CD4-positive, alpha-beta T cell (primary cell): ENCODE measurements at places on chromosomes 4 and X. TPM values are rescaled to one million over a fixed set of nuclear protein-coding genes. Genes with fewer than 3 reads are reported as not detected.

The DGKK gene
- not detected for total RNA-seq

DNA sequence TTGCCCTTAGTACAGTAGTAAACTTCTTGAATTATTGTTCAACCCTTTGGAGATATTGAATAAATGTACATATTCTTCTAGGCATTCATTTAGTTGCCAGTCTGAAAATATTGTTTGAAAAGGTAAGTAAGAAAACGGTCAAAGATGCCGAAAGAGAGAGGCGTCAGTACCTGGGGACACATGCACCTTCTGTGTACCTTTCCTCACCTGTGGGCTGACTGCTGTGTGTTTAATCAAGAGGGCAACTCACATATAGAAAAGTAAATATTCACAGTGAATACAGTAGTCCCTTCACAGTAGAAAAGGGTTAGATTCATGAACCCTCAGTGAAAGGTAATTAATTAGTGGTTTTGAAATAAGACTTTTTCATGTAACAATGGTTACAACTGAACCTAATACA lies 6.9 kb downstream of the ANXA10 start:
- DNase-seq = no peak

GRCh38 chr4:134780244-134780643 lies 578.7 kb upstream of the PABPC4L start:
- DNase-seq = no peak

GRCh38 chr4:128552586-128552907 lies 257.0 kb upstream of the JADE1 start:
- DNase-seq = no peak

The PPID gene
- 10.8 TPM for total RNA-seq

GRCh38 chr4:162782096-162782777 lies 384.5 kb downstream of the NAF1 start:
- no peak for DNase-seq

- no peak for DNase-seq
Observed at GRCh38 chr4:80171656-80172055, 25.6 kb upstream of the PRDM8 start.

- DNase-seq = no peak
Observed at GRCh38 chr4:185323606-185324005, 72.1 kb downstream of the LRP2BP start.

The CYSLTR1 gene
- total RNA-seq = 7.4 TPM

The NR0B1 gene
- total RNA-seq = not detected

- DNase-seq = peak; percentile 96
Observed at GRCh38 chr4:75630174-75630936, at the start of gene CDKL2. CDKL2 (minus strand) TSS chr4:75630528; CDS start chr4:75625988, 4,540 bp downstream.

DNA sequence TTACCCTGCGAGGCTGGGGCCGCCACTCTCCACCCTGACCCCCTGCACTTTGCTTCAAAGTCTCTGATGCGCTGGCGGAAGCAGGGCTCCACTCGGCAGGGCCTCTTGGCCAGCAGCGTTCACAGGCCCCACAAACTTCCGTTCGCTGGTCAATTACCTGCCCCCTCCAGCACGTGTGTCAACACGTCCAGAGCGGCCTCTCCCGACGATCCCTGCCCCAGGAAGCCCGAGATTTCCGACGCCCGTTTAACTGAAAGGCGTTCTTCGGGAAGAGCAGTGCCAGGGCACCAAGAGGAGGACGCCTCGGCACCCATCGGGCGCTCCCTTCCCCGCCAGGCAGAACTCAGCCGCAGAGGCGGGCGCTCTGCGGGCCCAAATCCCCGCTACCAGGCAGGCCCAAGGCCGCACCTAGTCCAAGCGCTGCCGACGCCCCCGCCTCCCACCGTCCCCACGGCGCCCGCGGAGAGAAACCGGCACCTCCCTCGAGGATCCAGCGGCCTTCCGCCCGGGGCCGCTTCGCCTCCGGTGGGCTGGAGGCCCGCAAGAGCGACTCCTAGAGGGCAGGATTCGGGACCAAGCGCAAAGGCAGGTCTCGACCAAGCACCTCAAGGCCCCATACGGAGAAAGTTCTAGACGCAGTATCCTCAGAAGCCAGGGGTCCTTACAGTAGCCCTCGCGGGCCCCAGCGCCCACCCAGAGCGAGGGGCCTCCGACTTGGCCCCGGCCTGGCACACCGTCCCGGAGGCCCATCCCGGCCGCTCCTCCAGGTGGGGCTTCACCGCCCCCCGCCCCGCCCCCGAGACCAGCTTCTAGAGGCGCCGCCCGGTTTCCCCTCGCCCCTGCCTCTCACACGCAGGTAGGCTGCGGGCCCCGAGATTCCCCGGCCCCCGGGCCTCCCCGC lies 586 bp downstream of the BCAP31 start:
- peak; percentile 42 for DNase-seq

DNA sequence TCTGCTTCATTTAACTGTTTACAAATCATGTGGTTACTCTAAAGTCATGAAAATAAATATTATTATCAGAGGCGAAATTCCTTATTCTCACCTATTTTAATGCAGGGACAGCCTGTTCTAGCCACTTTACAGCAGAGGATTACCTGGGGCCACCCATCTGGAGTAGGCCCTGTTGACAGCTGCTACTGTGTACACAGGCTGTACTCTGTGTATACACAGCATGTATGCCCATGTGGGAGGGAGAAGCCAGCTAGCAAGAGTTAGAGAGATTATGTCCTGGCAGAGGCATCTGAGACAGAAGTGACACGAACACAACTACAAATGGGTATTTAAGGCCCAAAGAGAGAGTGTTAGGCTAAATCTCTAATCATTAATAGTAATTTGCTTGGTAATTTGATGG lies 62.1 kb downstream of the GPRIN3 start:
- DNase-seq = no peak

GRCh38 chr4:122783301-122784215 lies 43.1 kb upstream of the FGF2 start:
- DNase-seq = no peak

The CHRNA9 gene
- total RNA-seq = not detected

DNA sequence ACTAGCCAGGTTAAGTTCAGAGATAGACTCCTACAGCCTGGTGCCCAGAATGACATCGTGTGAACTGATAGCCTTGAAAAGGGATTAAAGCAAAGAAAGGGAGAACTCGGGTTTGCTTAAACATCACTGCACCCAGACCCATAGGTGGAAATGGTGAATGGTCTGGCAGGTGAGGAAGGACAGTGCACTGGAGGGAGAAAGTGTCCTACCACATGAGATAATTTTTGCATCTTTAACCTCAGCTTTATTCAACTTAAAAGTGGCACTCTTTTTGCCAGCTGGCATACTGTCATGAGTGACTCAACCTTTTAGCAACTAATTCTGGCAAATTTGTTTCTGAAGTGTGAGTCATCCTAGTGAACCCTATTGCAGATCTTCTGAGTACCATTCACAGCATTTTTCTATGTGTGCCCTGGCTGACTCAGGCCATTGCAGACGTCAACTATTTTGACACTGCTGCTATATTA lies 53.0 kb upstream of the DAPP1 start:
- no peak for DNase-seq

DNA sequence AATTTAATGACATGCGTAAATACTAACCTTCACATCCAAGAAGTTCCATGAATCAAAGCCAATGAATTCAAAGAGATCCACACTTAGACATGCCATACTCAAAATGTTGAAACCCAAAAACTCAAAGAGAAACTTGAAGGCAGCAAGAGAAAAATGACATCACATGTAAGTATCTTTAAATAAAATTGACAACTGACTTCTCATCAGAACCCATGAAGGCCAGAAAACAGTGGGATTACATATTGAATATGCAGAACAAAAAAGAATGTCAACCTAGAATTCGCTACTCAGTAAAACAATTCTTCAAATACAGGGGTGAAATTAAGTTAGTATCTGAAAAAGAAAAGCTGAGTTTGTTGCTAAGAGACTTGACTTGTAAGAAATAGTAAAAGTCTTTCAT lies 953.9 kb upstream of the HS3ST1 start:
- no peak for DNase-seq

- no peak for DNase-seq
Observed at GRCh38 chr4:139969635-139970266, 184.2 kb downstream of the MAML3 start.

- DNase-seq = no peak
Observed at GRCh38 chr4:98586962-98587354, 71.5 kb downstream of the TSPAN5 start.

GRCh38 chr4:148674876-148675275 lies 232.7 kb upstream of the NR3C2 start:
- no peak for DNase-seq

The PSMD10 gene
- 18.6 TPM for total RNA-seq

DNA sequence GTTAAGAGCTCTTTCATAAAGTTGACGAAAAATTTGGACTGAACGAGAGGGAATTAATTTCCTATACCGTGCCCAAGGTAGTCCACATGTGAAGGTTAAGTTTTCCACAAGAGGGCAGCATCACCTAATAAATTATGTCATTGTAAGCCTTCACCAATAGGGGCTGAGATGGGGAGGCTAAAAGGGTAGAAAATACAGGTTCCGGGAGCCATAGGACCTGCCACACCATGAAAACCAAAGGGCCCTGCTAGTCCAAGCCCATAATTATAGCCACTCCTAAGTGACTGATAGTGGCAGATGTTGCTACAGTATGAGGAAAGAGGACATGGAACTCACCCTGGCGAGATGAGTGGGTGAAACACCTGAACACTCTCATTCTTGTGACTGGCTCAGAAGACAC lies 122.2 kb downstream of the SHROOM4 start:
- DNase-seq = peak; percentile 38

The PCDH19 gene
- not detected for total RNA-seq

DNA sequence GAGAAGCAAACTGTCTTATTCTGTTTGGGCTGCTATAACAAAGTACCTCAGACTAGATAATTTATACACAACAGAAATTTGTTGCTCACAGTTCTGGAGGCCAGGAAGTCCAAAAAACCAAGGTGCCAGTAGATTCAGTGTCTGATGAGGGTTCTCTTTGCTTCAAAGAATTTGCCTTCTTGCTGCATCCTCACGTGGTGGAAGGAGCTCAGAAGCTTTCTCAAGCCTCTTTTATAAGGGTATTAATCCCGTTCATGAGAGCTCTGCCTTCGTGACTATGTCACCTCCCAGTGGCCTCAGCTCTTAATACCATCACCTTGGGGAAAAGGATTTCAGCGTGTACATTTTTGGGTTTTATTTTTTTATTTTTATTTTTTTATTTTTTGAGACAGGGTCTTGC lies 20.1 kb downstream of the CA5B start:
- DNase-seq = no peak

The IL3RA gene
- 0.45 TPM for total RNA-seq

The TMPRSS11B gene
- not detected for total RNA-seq

- no peak for DNase-seq
Observed at GRCh38 chr4:104507112-104507511, 12.4 kb upstream of the CXXC4 start.

DNA sequence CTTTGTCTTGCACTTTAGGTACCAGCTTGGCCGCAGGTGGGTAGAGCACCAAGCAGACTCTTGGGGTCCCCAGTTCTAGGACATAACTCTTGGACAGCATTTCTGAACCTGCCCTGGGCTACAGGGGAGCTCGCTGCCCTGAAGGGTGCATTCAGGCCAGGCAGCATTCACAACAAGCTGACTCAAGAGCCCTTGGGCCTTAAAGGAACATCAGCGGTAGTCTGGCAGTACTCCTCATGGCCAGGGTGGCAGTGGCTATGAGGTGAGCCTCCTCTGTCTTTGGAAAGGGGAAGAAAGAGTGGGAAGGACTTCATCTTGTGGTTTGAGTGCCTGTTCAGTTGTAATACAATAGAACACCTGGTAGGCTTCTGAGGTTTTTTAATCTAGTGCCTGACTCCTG lies 24.8 kb upstream of the SMARCA5 start:
- no peak for DNase-seq

The SLITRK4 gene
- 0.06 TPM for total RNA-seq

- DNase-seq = peak; percentile 42
Observed at GRCh38 chr4:48033825-48034413, 17.3 kb downstream of the NIPAL1 start.

DNA sequence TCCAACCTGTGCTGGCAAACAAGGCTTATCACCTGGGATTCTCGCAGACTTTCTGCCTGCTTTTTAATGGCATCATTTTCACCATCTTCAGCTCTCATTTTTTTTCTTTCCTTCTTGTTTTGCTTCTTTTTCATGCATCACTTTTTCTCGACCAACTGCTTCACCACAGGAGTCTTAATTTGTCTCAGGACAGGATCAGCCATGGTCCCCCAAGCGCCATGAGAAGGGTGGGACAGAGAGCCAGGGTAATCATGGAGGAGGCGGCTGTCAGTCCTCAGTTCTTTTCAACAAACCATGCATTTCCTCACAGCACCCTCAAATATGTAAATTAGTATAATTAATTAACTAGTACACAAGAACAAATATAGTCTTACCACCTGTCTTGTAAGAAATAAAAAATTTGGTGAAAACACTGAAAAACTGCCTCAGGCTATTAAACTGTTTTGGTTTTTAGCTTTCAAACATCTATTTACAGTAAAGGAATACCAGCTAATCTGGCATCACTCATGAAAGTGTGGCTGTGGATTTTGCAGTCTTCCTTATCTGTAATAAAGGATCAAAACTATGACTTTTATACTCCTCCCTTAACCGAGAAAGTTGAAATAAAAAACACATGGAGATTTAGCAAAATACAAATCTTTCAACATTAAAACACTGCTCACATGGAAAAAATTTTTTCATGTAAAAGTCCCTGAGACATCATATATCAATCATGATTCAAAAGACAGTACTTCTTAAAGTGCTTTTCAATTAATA lies 19.1 kb downstream of the EIF4E start:
- DNase-seq = no peak

The DMRTC1 gene
- 0.85 TPM for total RNA-seq

DNA sequence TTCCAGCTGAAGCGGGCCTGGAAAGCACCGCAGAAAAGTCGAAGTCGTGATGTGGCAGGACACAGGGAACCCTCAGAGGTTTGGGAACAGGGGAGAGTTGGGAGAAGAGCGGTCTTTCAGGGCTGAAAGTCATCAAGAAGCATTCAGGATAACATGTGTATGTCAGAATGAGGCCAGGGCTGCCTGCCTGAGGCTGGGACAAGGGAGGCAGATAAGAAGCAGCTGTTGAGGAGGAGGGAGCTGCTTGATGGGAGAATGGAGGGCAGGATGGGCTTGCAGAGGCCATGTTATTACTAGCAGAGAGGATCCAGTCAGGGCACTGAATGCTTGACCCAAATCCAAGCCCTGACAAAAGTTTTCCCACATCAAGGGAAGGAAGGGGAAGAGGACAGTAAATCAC lies 132.0 kb downstream of the ATG4A start:
- no peak for DNase-seq

DNA sequence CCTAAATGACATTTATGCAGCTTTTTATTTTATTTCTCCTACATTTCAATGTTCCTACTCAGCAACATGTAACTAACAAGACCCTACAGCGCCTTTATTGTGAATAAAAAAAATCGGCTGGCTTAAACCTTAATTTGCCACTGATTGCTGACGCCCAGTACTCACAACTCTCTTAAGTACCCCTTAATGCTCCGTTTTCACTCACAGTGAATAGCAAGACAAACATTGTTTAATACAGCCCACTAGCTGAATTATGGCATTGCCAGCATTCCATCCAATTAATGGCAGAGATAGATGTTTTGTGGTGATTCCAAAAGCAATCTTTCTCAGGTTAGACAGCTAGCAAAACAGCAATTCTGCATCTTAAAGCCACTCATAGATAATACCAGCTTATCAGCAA lies 61.1 kb downstream of the PPARGC1A start:
- DNase-seq = no peak

GRCh38 chrX:120021927-120022326 lies 55.6 kb downstream of the RHOXF2B start:
- no peak for DNase-seq
